ENCODE measurements at places on chromosomes 11 and 22.
A peak's percentile ranks its signal among the peaks of the same experiment; 100 is the strongest.

DNA sequence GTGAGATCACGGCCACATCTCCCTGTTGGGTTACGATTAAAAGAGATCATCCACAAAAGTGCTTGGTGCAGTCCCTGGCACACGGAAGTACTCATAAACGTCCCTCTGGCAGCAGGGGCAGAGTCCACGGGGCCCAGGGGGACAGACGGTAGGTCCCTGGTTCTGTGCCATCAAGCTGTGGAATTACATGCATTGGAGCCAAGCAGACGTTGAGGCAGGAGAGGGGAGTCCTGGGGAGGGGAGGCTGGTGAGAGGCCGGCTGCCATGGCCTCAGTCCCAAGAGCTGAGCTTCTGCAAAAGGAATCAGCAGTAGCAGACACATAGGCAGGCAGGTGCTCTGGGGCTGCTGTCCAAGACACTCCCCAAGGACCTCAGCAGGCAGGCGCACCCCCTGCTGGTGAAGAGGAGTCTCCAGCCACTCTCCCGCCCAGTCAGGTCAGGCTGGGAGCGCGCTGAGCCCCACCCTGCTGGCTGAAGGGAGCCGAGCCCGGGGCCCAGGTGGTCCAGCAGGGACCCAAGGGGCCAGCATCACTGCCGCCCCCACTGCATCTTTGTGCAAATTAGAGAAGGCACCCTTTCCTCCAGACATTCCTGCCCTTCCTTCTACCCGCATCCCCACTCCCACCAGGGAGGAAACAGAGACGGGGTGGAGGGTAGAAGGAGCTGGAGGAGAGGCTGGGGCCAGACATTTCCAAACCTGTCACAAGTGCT lies 7.6 kb upstream of the KCTD17 start:
- peak; percentile 54 for DNase-seq

GRCh38 chr11:34987617-34988016 lies 71.2 kb downstream of the PDHX start:
- peak; percentile 47 for DNase-seq

DNA sequence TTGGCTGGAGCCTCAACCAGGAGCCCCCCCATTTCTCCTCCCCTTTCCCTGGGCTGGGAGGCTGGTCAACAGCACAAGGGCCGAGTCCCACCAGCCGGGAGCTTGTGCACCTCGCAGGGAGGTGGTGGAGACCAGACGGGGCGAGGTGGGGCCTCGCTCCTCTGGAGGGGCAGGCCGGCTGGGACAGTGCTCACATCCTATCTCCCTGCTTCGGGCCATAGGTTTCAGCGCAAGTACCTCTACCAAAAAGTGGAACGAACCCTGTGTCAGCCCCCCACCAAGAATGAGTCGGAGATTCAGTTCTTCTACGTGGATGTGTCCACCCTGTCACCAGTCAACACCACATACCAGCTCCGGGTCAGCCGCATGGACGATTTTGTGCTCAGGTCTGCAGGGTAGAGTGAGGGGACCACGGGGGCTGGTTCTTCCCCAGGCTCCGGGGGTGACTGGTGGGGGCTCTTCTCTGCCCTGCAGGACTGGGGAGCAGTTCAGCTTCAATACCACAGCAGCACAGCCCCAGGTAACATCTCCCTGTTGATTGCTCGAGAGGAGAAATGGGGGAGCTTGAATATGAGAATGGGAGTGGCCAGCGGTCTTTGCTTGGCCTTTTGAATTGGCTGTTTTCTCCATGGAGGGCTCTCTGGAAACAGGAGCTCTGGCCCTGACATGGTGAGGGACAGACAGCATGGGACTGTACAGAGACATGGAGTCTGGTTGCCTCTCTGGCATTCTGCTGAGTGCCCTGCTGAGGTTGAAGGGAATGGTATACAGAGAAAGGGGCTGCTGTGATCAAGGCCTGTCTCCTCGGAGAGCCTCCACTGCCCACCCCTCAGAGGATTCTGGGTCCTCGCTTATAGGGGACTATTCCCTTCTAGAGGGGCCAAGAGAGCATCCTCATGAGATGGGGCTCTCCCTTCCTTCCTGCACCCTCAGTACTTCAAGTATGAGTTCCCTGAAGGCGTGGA lies 3.3 kb downstream of the SIDT2 start:
- no peak for DNase-seq

DNA sequence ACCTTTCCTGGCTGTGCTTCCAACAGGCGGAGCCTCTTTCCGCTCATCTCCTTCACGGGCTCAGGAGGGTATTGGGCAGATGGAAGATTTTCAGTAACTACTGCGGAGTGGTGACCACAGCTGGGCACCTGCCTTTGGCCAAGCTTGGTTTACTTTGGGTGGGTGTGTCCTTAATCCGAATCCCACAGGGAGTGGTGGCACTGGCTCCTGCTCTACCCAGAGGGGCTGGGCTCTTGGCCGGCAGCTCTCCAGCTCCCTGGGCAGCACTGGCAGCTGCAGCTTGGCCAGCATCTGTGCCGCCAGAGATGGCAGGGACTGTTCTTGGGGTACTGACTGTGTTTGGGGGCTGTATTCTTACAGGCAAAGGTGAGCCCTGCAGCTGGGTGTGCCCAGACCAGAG lies 29.8 kb downstream of the BID start:
- DNase-seq = no peak

- DNase-seq = no peak
Measured at GRCh38 chr11:61839742-61840141, 11.6 kb downstream of the FADS2 start.

GRCh38 chr11:128544471-128545051 lies 42.8 kb downstream of the ETS1 start:
- DNase-seq = peak; percentile 77

DNA sequence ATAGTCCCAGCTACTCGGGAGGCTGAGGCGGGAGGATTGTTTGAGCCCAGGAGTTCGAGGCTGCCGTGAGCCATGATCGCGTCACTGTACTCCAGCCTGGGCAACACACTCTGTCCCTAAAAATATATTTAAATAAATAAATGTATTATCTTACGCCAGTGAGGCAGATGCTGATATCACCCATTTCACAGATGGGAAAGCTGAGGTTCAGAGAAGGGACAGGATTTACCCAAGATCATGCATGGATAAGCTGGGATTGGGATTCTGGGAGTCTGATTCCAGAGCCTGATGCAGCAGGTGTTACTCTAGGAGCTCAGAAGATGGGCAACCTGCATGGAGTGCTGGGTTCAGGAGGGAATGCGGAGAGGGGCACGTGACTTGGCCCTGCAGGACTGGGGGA lies 17.8 kb downstream of the SGSM1 start:
- DNase-seq = no peak

GRCh38 chr11:95296165-95296564 lies 65.2 kb upstream of the SESN3 start:
- DNase-seq = no peak

GRCh38 chr22:50061824-50062355 lies 3.8 kb upstream of the TTLL8 start:
- DNase-seq = no peak

DNA sequence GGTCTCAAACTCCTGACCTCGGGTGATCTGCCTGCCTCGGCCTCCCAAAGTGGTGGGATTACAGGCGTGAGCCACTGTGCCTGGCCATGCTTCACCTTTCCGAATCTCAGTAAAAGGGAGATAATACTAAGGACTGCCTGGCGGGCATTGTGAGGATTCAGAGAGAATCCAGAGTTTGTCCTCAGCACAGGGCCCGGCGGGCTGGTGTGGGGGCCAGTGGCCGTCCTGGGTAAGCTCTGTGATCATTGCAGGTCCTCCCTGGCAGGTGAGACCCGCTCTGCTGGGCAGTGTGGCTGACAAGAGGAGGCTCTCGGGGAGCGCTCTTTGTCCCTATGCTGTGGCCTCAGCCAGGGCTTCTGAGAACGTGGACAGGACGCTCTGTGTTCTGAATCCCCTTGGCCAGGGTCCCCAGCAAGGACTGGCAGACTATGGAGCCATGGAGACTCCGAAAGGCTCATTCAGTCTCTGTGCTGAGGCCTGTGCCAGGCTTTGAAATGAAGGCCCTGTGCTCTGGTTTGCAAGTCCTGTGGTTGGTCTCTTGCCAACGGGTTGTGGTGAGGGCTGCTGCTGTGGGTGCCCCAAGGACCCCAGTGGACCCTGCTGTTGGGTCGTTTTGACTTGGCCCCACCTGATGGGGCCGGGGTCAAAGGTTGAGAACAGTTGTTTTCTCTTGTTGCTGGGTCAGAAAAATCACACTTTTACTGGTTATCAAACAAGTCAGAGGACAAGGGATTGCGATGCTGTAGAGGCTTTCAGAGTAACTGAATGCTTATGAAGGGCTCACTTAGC lies 2.1 kb downstream of the TPCN2 start:
- DNase-seq = no peak
